Cardiac muscle cell (in vitro differentiated cells and primary cell): ENCODE measurements at places on chromosomes 6 and 20. TPM values are rescaled to one million over a fixed set of nuclear protein-coding genes. Genes with fewer than 3 reads are reported as not detected.

DNA sequence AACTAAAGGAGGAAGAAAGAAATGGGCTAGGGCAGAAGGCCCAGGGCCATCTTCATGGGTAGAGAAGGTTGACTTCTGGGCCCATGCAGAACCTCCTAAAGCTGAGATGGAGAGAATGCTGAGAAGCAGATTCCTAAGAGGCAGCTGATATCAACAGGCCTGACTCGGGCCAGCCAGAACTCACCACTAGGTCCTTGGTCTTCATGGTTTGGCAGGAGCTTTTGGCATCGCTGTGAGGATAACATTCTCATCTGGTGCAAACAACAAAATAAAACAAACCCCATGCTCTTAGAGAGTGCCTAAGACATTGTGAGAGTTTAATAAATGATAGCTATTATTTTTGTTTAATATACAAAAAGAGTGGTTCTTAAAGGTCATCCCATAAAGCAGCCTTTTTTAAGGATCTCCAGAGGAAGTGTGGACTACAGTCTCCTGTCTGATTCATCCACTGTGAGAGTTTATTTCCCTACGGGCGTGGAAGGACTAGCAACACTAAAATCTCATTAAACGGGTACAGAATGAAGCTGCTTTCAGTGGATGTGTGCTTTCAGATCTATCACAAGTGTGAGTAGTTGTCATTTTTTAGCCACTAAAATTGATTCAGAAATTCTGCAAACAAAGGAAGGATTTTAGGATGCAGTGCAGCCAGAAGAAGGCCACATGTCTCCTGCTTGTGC lies 160.0 kb downstream of the PLCB4 start:
- no peak overlapping the region for H3K27ac ChIP-seq
- H3K4me3 ChIP-seq, result no peak overlapping the region
- no peaks in the 10 kb centered on the region for H3K27me3 ChIP-seq
- H3K4me1 ChIP-seq, result peaks cover 25% of the 10 kb centered on the region
- H3K36me3 ChIP-seq, result no peaks in the 10 kb centered on the region
- no peak for DNase-seq

Gene TNF
- 0.14 TPM in 1 of 2 replicates, not detected in the other for polyA plus RNA-seq

GRCh38 chr20:41413169-41413568 lies 46.6 kb upstream of the EMILIN3 start:
- H3K4me1 ChIP-seq, result peaks cover 3% of the 10 kb centered on the region
- DNase-seq, result no peak
- no peaks in the 10 kb centered on the region for H3K27me3 ChIP-seq
- H3K36me3 ChIP-seq, result peaks cover 69% of the 10 kb centered on the region
- no peak overlapping the region for H3K27ac ChIP-seq

DNA sequence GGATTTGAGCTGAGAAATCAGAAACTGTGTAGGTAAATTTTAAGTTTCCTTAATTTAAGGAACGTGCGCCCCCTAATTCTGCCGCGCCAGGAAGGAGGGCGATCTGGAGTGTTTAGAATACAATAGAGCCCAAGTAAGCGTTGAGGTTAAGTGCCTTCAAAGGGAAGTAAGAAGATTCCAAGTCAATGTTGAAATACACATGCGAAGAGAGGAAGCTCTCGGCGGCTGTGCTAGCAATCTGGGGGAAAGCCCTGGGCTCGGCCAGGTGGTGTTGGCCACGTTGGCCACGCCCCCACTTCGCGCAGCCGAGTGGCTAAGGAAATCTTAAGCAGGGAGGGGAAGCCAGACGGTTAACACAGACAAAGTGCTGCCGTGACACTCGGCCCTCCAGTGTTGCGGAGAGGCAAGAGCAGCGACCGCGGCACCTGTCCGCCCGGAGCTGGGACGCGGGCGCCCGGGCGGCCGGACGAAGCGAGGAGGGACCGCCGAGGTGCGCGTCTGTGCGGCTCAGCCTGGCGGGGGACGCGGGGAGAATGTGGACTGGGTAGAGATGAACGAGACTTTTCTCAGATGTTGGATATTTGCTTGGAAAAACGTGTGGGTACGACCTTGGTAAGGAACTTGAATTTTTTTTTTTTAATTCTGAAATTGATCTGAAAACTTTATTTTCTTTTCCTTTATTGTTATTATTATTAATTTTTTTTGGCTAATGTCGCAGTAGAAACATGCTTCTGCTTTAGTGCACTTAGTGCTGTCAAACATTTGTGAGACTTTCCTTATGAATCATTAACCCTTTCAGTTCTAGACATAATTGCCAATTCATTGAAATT lies at the start of gene PRDM1:
Gene PRDM1 (plus strand): TSS at position 353 of the 830 bp plus-strand sequence. CDS start 218 bp downstream, at position 571.
- peaks cover 9% of the 10 kb centered on the region for H3K4me1 ChIP-seq
- no peaks in the 10 kb centered on the region for H3K36me3 ChIP-seq
- no peak within 1 kb of the TSS for H3K27ac ChIP-seq
- H3K4me3 ChIP-seq, result peak within 1 kb of the TSS; percentile 53
- peak; percentile 82 for DNase-seq
- peaks cover 2% of the 10 kb centered on the region for H3K27me3 ChIP-seq

Gene SPATA2
- polyA plus RNA-seq, result 9.4 and 9.5 TPM in 2 replicates

Gene MLN
- 0.55 TPM in 1 of 2 replicates, not detected in the other for polyA plus RNA-seq

Gene UNC93A
- polyA plus RNA-seq, result not detected in 2 replicates
